ENCODE measurements at places on chromosomes 6 and 20. TPM values are rescaled to one million over a fixed set of nuclear protein-coding genes. Genes with fewer than 3 reads are reported as not detected.

DNA sequence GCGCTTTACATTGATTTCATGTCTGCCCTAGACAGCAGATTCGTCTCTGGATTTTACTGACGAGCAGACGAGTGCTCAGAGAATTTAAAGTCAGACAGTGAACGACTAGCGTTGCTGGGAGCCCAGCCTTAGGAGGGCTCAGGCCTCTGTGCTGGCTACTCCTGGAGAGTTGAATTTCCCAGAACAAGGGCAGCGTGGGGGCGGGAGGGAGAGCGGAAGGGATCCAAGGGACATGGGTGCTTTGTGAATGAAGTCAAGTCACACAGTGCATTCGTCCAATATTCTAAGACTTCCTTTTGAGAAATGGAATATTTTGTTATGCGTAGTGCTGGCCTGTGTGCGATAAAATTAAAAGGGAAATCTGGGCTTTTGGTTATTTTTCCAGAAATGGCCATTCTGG, 126.5 kb downstream of the MYLK4 start:
- DNase-seq, result no peak

- no peak for DNase-seq
Measured at GRCh38 chr6:87261534-87261933, 60.9 kb upstream of the SMIM8 start.

ULBP1 gene
- polyA plus RNA-seq, result 0.89 TPM

GRCh38 chr6:14467591-14467990, 350.0 kb downstream of the CD83 start:
- no peak for DNase-seq

GRM1 gene
- 0.05 TPM for polyA plus RNA-seq

Measured in A549 (cell line).